ENCODE measurements at places on chromosomes 11 and 22.

GRCh38 chr11:66685276-66686099 lies 7.8 kb upstream of the RBM4B start:
- DNase-seq, result no peak

- no peak for DNase-seq
These were observed at the start of gene KRTAP5-10 for GRCh38 chr11:71565263-71565662. Gene KRTAP5-10, plus strand, starts transcription at chr11:71565563. Its CDS starts 25 bp downstream, at chr11:71565588.

GRCh38 chr11:45400591-45400990 lies 114.5 kb upstream of the SYT13 start:
- no peak for DNase-seq

GRCh38 chr11:114176321-114176720 lies 116.8 kb downstream of the ZBTB16 start:
- no peak for DNase-seq

DNA sequence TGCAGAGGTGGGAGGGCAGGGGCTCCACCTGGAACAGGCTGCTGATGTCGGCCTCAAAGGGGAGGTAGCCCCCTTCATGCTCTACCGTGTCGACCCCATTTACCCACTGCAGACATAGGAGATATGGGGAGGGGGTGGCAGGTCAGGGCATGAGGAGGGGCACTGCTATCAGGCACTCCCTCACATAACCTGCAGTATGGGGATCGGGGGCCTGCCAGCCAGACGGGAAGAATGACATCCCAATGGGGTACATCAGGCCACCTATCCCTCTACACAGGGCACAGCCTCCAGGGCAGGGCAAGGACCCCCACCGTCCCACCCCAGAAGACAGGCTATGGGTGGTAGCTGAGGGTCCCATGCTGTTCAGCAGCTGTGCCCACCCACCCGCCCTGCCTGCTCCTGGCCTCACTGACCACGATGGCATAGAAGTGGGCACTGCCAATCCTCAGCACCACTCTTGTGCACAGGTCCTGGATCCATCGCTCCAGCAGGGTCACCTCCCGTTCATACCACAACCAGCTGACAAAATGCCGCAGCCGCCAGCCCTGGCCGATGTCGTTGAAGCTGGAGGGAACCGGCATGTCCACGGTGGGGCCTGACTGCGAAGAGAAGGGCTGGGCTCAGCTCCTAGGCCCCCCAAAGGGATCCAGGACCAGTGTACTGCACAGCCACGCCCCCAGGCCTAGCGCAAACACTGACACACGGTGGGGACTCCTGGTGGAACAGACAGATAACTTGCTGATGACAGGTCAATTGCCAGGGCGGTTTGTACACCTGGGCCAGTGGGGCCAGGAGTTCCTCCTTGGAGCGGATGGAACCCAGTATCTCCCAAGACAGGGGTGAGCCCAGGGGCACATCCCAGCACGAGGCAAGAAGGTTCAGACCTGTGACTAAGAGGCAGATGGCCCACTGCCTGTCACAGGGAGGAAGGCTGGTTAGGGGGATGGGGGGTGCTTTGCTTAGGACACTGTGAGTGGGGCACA lies 24.1 kb downstream of the RGL4 start:
- no peak for DNase-seq

DNA sequence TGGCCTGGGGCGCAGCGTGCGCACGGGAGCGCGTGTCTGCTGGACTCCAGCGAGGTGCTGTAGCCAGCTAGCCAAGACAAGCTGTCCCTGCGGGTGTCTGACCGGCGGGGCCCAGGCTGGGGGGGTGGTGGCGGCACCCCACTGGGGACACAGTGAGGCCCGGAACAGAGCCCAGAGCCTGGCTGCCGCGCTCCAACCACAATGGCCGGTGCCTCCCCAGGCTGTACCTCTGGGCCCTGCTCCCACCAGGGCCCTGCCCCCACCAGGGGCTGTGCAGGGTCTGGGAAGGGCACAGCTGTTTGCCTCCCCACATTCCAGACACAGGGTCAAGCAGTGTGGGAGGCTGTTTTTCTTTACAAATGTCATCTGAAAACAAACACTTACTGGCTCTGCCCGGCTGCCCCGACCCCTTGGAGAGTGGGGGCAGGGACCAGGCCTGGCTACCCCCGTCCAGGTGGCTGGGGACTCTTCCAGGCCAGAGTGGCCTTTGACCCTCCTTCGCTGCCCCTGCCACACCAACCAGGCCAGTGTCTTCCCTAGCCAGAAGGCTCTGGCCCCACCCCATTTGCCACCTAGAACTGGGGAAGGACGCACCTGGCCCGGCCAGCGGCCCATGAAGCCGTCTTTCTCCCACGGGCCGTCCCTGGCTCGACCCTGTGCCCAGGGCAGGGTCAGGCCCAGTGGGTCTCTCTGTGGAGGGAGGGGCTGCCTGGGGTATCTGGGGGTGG lies 14.6 kb downstream of the H19 start:
- DNase-seq, result no peak

DNA sequence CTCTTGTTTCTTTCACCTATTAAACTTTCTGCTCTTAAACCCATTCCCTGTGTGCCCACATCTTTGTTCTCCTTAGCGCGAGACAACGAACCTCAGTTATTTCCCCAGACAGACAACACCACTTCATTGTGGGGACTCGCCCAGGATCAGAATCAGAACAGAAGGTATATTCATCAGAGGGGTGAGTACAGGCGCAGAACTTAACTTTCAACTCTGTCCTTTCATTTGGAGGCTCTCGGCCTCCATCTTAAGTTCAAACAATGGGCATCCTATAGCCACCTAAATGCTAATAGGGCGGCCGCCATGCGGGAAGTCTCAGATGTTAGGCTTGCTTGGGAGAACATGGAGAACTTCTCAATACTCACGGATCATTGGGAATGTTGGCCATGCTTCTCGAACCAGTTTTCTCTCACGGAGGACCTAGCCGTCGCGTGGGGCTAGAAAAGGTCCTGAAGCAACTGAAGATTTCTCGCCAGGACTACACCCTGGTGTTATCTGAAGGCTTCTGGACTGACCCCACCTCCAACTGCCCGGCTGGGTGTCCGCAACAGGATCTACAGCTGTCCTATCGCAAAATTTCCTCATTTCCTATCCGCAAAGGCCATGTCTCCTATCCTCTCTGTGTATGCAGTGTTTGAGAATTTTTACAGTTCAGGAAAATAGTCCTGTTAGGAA lies 13.4 kb upstream of the HYLS1 start:
- DNase-seq, result no peak

Measured in bone marrow (tissue), 2 donors.